ENCODE measurements at places on chromosomes 2 and 18.

DNA sequence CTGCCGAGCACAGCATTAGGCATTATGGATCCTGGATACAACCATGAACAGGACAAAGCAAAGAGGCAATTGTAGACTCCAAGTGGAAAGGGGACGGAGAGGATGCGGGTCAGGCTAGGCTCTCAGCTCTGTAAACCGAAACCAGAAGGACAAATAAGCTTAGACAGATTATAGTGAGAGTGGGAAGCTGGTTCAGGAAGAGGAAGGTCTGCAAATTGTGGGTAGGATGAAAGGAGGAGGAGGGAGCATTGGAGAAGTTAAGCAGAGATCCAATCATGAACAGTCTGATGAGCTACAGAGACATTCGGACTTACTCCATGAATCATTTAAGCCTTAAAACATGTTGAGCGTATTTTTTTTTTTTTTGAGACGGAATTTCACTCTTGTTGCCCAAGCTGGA is 3.0 kb downstream of the MSH6 start:
- DNase-seq, result no peak

GRCh38 chr2:173760553-173760952 is 204.6 kb downstream of the SP3 start:
- DNase-seq, result peak; percentile 45

- DNase-seq, result no peak
Measured at GRCh38 chr18:57087644-57088376, 59.1 kb upstream of the BOD1L2 start.

- DNase-seq, result no peak
Measured at GRCh38 chr2:132366421-132367180, 50.0 kb upstream of the GPR39 start.

GRCh38 chr2:241465543-241465942 is 42.8 kb downstream of the STK25 start:
- no peak for DNase-seq

DNA sequence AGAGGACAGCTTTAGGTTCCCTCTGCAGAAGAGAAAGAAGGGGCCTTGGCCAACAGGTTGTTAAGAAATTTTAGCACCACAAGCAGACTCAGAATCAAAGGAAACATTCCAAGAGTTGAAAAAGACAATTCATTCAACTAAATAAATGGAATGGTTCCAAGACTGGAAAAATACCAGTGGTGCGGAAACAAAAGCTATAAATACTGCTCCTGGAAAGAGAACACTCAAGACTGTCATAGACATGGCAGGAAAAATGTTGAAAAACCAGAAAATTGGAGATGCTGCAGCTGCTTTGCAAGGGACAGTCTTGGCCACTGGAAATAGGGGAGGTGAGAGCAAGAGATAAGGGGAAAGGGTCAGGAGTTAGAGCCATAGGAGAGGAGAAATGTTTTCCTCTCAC is 312.7 kb upstream of the CYRIA start:
- no peak for DNase-seq

DNA sequence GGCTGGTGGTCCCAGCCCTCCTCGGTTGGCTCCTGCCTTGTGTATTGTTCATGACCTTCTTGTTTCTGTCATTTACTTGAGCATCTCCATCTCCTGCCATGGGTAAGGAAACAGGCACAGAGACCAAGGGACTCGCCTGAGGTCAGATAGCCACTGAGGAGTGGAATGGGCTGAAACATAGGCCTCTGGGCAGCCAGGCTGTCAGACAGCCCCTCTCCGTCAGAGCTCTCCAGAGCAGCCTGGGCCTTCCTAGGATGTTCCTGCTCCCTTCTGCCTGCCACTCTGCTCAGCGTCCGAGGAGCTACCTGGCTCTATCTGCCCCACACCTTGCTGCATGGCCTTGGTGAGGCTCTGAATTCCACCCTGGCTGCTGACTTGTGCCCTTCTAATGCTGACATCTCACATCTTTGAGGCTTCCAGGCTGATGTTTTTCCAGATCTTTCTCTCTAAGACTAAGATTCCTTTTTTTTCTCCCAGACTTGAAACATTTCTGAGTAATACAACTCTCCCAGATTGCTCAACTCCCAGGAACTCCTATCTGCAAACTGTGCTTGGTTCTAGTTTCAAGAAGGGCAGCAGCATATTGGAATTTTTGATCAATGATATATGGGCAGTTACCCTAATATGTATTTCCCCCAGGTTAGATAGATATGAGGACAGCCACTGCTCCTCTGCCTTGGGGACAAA is 67.7 kb downstream of the MCFD2 start:
- no peak for DNase-seq

DNA sequence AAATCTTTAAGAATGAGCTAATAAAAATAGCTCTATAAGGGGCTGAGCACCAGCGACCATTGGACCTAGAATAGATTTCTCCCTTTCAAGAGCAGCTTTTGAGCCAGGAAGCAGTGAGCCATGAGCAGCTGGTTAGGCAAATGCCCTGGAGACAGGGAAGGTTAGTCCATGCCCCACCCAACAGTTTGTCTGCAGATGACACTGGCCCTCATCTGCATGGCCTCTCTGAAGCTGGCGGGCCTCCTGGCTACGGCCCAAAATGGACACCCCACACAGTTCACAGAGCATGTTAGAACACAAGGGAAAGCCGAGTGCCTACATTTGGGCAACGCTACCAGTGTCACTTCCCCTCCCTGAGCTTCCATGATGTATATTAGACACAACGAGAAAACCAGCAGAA is 201.1 kb downstream of the MGAT5 start:
- no peak for DNase-seq

GRCh38 chr2:55976681-55977080 is 53.1 kb upstream of the EFEMP1 start:
- no peak for DNase-seq

DNA sequence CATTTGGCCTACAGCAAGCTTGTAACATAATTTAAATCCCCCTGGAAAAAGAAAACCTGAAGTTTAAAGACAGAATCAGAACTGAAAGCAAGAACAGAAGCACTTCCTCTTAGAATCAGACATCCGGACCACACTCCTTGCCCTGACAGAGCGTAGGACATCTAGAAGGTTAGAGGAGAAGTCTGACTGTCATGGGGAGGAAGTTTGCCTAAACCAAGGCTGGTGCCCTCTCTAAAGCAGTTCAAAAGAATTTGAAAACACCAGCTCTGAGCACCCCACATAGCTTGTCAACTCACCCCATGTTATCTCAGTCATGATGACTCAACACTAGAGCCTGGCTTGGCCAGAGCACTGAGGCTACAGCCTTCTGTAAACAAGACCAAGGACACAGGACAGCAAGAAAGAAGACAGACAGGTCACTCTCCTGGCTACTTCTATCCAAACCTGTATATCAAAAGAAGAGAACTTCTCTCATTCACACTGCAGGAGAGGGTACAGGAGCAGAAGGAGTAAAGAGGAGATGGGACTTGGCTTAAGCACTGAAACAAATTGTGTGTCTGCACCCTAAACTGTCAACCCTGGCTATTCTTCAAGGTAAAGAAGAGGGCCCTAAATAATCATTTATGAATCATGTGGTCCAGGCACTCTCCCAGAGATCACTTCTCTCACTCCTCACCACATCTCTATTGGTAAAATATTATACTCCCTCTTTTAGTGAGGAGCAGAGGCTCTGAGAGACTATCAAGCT is 198.6 kb downstream of the MEMO1 start:
- no peak for DNase-seq
